NCI-H2081 treated with DMSO at 0.1 percent for 48 hours (cell line): ENCODE measurements at places on chromosomes 11 and 22.

- no peak for DNase-seq
Observed at GRCh38 chr11:59448484-59448883, 8.3 kb upstream of the OR4D6 start.

DNA sequence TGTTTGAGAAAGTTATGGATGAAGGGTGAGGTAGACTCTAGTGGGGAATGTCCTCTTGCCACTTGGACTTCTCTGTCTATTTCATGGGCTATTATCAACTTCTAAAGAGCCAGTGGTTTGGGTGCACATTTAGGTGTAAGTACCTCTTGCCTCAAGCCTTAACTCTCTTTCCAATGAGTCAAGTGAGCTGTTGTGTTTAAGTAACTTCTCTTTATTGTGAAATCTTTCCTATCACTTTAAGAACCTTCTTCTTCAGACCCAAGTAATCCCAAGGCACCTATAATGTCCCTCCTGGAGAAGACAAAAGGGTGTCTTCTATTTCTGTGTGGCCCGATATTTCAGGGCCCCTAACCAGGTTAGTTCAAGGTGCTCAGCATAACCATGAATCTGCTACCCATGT, 90.5 kb upstream of the VPREB1 start:
- no peak for DNase-seq

- no peak for DNase-seq
Observed at GRCh38 chr11:96334219-96334618, 8.8 kb downstream of the MAML2 start.

DNA sequence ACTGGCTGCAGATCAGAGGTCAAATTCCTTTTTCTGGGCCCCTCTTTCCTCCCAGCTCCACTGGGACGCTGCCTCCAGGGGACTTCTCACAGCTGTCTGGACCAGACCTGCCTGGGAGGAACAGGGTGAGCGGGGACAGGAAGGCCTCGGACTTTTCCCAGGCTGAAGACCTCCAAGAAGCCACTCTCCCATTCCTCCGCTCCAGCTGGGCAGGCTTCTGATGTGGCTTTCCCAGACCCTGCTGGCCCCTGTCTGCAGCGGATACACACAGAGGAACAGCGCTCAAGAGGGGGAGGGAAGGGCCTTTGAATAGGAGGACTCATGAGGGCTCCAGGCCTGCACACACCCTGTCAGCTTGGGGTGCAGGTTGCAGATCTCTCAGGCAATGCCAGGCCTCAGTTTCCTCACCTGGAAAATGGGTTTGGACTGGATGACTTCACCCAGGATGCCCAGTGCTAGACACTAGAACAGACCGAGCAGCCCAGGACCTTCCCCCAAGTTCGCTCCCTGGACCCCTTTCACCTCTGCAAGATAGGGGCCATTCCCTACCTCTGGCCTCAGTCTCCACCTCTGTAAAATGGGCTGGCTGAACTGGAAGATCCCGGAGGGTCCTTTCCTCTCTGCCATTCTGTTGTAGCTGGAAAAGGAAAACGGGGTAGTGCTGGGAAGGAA, 36.6 kb downstream of the MB start:
- DNase-seq: no peak

DNA sequence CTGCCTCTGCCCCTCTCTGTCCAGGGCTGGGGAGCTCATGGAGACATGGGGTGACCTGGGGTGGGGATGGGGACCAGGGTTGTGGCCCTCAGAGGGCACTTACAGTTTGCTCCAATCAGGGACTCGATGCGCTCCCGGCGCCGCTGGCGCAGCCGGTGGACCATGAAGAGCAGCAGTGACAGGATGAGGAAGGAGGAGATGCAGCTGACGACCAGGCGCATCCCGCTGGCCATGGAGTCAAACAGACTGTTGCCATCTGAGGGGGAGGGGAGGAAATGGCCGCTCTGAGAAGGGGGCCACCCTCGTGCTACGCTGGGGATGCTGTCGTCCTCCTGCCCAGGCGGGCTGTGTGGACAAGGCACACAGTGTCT, 80.5 kb downstream of the DGCR2 start:
- DNase-seq: no peak

DNA sequence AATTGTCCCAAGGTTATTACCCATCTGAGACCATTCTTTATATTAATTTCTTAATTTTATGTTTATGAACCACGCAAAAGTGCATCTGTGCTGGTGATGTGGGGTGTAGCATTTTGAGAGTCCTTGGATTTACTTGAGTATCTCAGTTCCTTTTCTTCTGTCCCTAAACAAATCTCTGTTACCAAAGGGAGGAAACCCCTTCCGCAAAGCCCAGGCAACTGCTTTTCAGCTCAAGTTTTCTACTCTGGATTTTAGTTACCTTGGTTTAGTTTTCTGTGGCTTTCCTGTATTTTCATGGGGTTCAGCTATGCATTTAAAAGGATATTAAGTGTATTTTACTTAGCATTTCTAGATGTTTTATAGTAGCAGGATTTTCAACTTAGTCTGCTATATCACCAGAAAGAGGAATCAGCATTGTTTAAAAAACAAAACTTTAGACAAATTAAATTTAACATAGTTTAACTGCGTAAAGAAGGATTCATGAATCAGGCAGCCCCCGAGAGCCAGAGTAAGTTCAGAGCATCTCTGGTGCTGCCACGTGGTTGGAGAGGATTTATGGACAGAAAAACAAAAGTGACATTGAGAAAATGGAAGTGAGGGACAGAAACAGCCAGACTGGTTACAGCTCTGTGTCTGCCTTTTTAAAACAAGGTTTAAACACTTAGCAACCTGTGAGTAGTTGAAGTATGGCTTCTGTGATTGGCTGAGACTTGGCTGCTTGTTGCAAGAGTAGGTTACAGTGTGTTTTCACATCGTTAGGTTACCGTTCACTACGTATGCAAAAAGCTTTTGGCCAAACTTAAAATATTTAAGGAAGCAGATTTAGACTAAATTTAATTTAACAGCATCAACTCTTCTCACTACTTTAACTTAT, 9.6 kb downstream of the ADM start:
- DNase-seq: no peak

DNA sequence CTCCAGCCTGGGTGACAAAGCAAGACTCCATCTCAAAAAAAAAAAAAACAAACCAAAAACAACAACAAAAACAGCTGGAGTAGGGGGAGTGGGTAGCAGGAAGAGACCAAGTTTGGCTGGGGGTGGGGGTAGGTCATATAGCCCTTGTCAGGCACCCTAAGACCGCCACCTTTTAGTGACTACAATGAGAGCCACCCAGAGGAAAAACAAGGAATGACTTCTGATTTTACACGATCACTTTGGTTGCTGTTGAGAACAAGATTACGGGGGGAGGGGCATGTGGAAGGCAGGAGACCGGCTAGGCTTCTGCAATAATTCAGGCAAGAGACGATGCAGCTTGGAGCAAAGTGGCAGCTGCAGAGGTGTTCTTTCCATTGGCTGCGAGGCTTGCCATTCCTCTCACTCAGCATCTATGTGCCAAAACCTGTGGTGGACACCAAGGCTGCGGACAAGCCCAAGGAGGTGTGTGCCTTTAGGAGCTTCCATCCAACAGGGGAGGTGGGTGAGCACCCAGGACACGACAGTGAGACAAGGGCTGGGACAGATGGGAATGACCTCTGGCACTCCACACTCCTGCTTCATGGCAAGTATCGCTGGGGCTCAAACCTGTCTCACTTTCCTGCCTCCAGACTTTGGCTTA, 1.7 kb downstream of the RPS19BP1 start:
- DNase-seq: no peak

DNA sequence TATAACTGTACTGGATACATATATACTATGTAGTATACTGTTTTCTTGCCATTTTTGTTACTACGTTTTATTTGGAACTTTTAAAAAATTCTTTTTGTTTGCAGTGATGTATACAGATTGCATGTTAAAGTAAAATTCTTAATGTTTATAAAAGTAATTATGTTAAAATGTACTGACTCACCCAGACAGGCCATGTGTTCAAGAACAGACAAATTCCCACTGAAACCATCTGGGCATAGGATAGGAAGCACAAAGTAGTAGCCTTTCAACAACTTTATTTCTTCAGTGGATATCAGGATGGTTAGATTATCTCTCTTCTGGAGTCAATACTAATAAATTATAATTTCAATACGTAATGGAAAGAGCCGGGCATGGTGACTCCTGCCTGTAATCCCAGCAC, 19.8 kb downstream of the PRMT3 start:
- no peak for DNase-seq

DNA sequence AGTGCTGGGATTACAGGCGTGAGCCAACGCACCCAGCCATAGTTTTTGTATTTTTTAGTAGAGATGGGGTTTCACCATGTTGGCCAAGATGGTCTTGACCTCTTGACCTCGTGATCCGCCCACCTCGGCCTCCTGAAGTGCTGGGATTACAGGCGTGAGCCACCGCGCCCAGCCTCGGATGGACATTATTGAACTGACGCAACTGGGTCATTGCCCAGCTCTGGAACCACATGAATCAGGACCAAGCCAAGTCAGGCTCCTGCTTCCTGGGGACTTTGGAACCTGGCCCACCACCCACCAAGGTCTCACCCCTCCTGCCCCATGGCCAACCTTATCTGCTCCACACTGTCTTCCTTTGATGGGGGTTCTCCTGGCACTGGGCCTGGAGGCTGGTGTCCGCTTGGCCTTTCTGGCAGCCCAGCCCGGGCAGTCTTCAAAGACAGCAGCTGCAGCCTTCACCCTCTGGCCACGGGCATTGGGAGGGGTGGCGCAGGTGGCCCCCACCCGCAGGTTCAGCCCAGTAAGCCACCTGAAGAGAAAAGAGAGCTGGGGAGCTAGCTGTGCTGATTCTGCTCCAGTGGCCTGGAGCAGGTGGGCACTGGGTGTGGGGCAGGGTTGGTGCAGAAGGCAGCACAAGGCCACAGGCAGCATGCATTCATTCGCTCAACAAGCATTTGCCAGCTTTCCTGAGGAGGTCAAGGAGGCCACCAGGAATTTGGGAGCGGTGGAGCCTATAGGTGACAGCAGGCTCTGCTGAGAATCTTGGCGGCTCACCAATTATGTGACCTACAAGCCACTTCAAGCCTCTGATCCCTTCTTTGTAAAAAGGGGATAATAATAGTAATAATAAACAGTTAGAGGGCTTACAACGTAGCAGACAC, 5.7 kb downstream of the CHADL start:
- DNase-seq: no peak

DNA sequence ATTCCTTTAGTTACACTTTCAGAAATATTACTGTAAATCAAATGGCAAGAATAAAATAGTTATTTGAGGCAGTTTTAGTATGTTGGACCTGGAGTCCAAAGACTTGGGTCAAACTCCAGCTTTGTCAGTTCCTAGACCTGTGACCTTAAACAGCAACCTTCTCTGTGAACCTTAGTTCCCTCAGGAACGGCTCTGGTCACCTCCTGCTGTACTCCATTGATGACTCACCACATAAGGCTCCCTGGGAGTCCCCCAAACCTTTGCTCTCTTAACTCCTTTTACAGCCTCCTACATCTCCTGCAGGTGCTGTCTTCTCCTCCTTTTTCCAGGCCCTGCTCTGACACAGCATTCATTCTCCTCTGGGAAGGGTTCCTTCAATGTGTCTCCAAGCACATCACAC, 29.1 kb downstream of the LIMK2 start:
- DNase-seq: no peak

- no peak for DNase-seq
Observed at GRCh38 chr11:133559382-133559781, 27.1 kb upstream of the OPCML start.
